ENCODE measurements at places on chromosomes 4 and X.

DNA sequence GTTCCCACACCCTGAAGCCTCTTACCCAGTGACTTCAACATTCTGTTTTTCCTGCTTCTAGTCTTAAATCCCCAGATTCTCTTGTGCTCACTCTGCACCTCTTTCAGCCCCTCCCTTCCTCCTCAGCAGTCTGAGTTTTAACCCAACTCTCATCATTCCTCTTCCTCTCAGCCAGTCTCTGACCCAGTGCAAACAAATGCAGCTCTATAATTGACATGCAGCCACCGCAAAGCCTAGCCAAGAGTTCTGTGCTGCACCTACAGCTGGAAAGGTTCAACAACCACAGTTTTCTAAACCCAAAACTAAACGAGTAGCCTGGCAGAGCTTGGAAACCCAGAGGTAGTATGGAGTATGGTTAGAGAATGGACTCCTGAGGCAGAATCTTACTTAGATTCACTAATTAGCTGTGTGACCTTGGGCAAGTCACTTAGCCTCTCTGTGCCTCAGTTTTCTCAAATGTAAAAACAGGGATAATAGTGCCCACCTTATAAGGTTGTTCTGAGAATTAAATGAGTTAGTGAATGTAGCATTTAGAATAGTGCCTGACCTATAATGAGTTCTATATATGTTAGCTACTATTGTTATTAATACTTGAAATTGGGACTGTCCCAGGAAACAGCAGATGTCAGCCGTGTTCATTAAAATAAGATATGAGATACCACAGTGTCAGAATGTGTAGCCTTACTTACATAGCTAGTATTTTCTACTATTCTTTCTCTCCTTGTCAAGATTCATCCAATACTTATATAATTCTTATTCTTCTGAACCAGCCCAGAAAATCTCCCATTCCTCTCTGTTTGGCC lies 3.5 kb downstream of the TMEM154 start:
- no peak for DNase-seq

GRCh38 chr4:74608151-74608949 lies 163.4 kb downstream of the AREG start:
- DNase-seq: no peak

DNA sequence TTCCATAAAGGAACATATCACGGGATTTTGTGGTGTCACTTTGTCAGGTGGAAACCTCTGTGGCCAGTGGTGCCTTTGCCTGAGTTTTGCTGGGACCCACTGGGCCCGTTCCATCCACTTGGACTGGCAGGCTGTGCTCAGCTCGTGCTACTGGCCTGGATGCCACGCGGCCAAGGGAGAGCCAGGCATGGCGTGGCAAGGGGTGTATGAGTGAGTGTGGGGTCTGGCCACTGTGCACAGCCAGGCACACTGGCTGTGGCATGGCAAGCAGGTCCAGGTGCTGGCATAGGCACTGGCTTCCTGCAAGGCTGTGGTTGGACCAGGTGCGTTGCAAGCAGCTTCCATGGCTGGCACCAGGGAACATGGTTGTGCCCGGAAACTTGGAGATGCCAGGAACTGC lies 60.8 kb downstream of the TBCK start:
- no peak for DNase-seq

DNA sequence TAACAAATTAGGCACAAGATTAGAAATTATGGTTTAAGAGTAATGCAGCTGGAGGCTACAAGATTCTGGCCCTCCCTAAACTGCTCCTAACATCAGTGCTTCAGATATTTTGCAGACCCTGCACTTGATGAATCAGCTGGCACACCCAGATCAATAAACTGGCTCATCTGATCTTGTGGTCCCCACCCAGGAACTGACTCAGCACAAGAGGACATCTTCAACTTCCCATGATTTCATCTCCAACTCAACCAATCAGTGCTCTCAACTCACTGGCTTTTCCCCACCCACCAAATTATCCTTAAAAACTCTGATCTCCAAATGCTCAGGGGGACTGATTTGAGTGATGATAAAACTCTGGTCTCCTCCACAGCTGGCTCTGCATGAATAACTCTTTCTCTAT lies 21.7 kb upstream of the TMEM33 start:
- no peak for DNase-seq

GRCh38 chr4:168362025-168362401 lies 43.5 kb upstream of the DDX60 start:
- DNase-seq: no peak

- DNase-seq: no peak
These were observed 177.4 kb downstream of the PALLD start for GRCh38 chr4:168674077-168674747.

- DNase-seq: no peak
These were observed 55.1 kb upstream of the PGAM4 start for GRCh38 chrX:78024349-78025059.

DNA sequence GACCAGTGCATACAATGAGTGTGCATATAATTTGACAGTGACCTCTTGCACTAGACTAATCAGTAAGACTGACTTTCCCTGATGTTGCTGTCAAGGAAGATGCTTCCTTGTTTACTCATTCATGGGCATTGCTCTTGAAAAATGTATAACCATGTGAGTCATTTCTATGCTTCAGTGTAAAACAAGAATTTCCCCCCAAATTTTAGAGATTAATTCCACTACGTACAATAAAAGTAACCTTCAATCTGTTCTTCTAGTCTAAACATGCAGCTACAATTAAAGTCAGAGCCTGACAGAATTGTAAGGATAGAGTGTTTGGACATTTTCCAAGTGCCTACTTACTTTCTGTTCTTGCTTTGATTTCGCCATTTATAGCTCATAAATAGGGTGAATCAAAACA lies 935.7 kb downstream of the RAPGEF2 start:
- no peak for DNase-seq

- no peak for DNase-seq
These were observed 45.7 kb upstream of the INTU start for GRCh38 chr4:127586922-127587571.

DNA sequence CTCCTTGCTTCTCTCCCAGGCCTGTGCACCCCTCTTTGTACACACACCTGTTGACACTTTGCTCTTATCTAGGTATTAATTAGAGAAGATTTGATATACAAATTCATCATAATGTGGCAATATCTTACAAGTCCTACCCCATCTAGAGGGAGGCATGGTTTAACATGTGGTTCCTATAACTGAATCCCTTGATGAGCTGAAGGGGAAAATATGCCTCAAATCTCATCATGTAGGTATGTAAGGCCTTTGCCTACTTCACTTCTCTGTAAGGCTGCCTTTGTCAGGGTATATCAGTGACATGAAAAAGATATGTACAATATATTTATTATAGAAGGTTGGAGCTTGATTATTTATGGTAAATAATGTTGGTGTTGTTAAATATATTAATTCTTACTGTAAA lies 31.9 kb downstream of the HTR2C start:
- DNase-seq: no peak

DNA sequence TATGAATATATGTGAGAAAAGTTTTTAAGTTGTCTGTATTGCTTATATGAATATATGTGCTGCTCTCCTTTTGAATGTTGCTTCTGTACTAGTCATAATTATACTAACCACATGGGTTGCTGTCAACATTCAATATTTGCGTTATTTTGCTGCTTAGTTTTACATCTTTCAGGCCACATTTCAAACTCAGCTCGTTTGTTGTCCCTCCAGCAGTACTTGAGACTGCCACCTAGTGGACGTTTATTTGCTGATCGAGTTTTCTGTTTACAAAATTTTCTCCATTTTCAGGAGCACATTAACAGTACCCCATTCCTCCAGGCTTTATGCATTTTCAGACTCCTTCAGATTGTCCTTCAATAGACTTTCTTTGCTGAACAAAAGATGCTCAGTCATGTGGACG lies 75.8 kb downstream of the NUDT11 start:
- DNase-seq: peak; percentile 45

DNA sequence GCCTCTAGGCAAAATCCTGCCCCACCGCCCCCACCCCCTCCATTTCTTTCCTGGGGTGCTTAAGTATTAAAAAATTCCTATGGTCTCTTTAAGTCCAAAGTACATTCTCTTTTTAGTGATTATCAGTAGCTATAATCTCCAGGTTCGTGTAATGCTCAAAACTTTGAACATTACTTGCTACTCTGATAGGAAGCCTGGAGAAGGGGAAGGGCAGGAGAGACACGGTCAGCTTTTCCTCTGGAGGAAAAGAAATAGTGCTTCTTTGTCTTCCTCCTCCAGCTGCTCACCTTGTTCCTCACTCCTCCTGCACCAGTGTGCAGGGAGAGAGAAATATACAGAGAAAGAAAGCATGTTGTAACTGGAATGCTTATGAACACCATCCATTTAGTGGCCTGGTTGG lies 80.4 kb downstream of the PPP1R2C start:
- DNase-seq: no peak

DNA sequence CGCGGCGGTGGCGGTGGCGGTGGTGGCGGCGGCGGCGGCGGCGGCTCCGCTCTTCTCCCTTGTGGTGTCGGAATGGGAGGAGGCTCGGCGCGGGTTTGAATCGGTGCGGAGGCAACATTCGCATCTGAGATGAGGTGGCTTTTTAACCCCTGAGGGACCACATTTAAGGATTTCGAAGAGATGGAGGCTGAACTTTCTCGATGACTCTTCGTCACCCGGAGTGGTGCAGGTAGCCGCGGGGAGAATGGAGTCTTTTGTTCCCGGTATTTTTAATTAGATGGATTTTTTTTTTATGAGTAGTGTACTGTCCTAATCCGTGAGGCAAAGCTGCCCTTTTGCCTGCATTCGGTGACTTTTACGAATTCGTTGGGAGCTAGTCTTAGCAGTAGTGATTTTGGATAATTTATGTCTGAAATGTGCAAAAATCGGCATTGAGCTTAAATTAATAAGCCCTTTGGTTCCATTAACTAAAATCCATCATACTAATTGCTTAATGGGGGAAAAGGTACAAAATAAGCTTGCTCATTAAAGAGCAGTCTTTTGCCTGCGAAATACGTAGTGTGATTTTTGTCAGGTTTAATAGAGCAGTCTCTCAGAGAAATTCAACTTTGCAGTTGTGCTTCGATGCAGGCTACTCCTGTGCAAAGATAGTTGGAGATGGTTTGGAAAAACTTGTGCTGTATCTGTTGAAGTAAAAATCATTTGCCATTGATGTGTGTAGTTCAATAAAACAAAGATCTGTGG lies 206.2 kb downstream of the TENM3 start:
- DNase-seq: peak; percentile 62

GRCh38 chrX:51922561-51922960 lies 29.1 kb downstream of the MAGED1 start:
- DNase-seq: no peak

GRCh38 chrX:13263560-13264251 lies 56.1 kb downstream of the ATXN3L start:
- no peak for DNase-seq

GRCh38 chr4:149466446-149466845 lies 349.2 kb downstream of the IQCM start:
- peak; percentile 26 for DNase-seq

DNA sequence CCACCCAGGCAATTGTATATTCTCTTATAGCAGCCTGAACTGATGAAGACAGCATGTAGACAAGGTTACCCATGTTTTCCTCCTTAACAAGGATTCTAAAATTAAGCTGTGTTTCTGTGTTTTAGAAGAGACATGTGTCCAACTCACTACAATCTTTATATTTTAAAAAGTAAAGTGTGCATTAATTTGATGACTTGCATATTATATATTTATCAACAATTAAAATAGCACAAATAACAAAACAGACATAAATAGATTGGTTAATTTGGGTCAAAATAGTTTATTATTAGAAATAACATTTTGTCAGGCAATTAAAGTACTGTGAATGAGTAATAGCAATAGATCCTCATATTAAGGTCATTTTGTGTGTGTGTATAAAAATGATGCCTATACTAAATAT lies 357.1 kb downstream of the PDGFC start:
- DNase-seq: no peak

DNA sequence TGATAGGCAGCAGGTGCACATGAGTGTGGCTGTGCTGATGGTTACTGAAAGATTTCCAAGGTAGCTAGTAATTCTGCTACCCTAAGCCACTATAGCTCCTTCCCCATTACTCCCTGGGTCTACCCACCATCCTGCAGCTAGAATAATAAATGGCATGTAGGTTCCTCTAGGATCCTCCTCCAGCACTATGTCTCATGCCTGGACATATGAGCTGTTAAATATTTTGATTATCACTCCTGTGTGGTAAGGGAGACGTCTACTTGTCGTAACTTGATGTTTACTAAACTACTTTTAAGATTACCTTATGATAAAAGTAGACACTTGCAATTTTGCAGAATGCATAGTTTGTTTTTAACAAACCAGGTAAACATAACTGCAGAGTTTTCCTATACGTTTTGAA lies 35.5 kb downstream of the TET2 start:
- no peak for DNase-seq

DNA sequence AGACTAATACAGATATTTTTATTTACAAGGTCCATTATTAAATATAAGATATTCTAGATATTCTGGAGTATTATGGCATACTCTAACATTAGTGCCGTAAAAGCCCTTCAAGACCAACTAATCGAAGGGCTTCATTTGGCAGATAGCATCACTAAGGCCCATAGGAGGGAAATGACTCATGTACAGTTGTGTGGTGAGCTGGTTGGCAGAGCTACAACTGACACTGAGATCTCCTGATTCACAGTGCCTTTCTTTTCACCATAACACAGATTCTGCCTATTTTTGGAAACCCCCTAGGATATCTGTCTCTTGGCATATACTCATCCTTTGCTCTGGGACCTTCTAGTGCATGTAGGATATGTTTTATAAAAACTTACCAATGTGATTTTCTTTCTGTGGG lies 201.7 kb upstream of the AFF2 start:
- DNase-seq: no peak

GRCh38 chr4:20394512-20394911 lies 142.8 kb downstream of the SLIT2 start:
- no peak for DNase-seq

- no peak for DNase-seq
These were observed 30.4 kb downstream of the FAT1 start for GRCh38 chr4:186693159-186693815.

DNA sequence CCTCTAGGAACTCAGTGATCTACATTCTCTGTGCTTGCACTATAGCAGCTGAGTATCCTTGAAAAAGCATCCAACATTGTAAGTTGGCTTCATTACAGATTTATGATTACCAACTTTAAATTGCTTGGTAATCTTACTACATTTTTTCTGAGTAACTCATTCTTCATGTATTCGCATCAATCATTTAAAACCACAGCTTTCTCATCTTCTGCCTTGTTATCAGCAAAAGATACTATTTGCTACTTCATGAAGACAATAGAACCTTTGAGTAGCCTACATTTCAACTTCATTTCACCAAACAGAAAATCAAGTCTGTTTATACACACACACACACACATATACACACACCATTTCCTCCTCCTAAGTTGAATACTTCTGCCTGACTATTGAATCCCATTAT lies 6.2 kb upstream of the DCAF8L2 start:
- DNase-seq: no peak
